ENCODE measurements at places on chromosomes 6 and 20. TPM values are rescaled to one million over a fixed set of nuclear protein-coding genes. Genes with fewer than 3 reads are reported as not detected.

Gene FRS3
- polyA plus RNA-seq = 2.2 TPM

Gene HLA-DRA
- polyA plus RNA-seq = not detected

Gene TSPO2
- polyA plus RNA-seq = not detected

Gene CHRNA4
- polyA plus RNA-seq = not detected

Gene LIN28B
- polyA plus RNA-seq = not detected

Gene BTNL2
- not detected for polyA plus RNA-seq

Gene CGAS
- polyA plus RNA-seq = 2.0 TPM

Gene RIMS4
- not detected for polyA plus RNA-seq

Gene TRAM2
- 152 TPM for polyA plus RNA-seq

Data from AG04450 (cell line).